Bronchial smooth muscle cell (primary cell): ENCODE measurements at places on chromosomes 3 and 15. TPM values are rescaled to one million over a fixed set of nuclear protein-coding genes. Genes with fewer than 3 reads are reported as not detected.

The MGA gene
- total RNA-seq, result 21.1 and 40.4 TPM in 2 replicates

The SPINK8 gene
- total RNA-seq, result not detected in 2 replicates

The CELF6 gene
- 0.26 and 0.47 TPM in 2 replicates for total RNA-seq

The IP6K1 gene
- 23.2 and 31.9 TPM in 2 replicates for total RNA-seq

The DET1 gene
- 3.6 and 3.9 TPM in 2 replicates for total RNA-seq

The KIF15 gene
- 1.3 and 2.7 TPM in 2 replicates for total RNA-seq

The FGF12 gene
- under 0.01 TPM in 1 of 2 replicates, not detected in the other for total RNA-seq

The IL17RE gene
- 0.52 and 0.63 TPM in 2 replicates for total RNA-seq

The P2RY13 gene
- not detected in 2 replicates for total RNA-seq

The VPS39 gene
- total RNA-seq, result 42.8 and 43.8 TPM in 2 replicates

The AMT gene
- 2.5 and 4.4 TPM in 2 replicates for total RNA-seq

The SCG5 gene
- 12.5 and 24.3 TPM in 2 replicates for total RNA-seq

The SERINC4 gene
- total RNA-seq, result not detected in 2 replicates

The AAGAB gene
- total RNA-seq, result 39.9 and 47.6 TPM in 2 replicates

The RPP25 gene
- 0.34 and 1.4 TPM in 2 replicates for total RNA-seq

The PLA2G4E gene
- total RNA-seq, result not detected in 2 replicates

The SCN11A gene
- total RNA-seq, result under 0.01 TPM in 1 of 2 replicates, not detected in the other

The ITGB5 gene
- total RNA-seq, result 273 and 391 TPM in 2 replicates

The SEMA3G gene
- 0.26 TPM in 1 of 2 replicates, not detected in the other for total RNA-seq

The GCNT3 gene
- 0.26 and 0.47 TPM in 2 replicates for total RNA-seq

The C3orf62 gene
- 1.4 and 1.8 TPM in 2 replicates for total RNA-seq

The ATP2C1 gene
- total RNA-seq, result 141 and 186 TPM in 2 replicates

The PP2D1 gene
- not detected in 2 replicates for total RNA-seq

The MYO5C gene
- total RNA-seq, result 0.09 and 0.16 TPM in 2 replicates

The ANKRD34C gene
- total RNA-seq, result not detected in 2 replicates

The ADPRH gene
- total RNA-seq, result 1.0 and 1.7 TPM in 2 replicates

The FOXB1 gene
- total RNA-seq, result not detected in 2 replicates

The CCR4 gene
- total RNA-seq, result not detected in 2 replicates

The GOLGA8R gene
- 2.7 TPM in 2 replicates for total RNA-seq

The STT3B gene
- total RNA-seq, result 143 and 211 TPM in 2 replicates

The SNAPC5 gene
- total RNA-seq, result 25.1 and 37.2 TPM in 2 replicates

The LRRC34 gene
- 0.86 and 1.7 TPM in 2 replicates for total RNA-seq

The SHQ1 gene
- 12.6 and 13.8 TPM in 2 replicates for total RNA-seq

The ST6GAL1 gene
- total RNA-seq, result 0.86 and 0.95 TPM in 2 replicates

The CISH gene
- 0.77 and 0.95 TPM in 2 replicates for total RNA-seq

The HTR3E gene
- total RNA-seq, result not detected in 2 replicates
